Activated naive CD8-positive, alpha-beta T cell treated with anti-CD3 and anti-CD28 coated beads for 36 hours (primary cell): ENCODE measurements at places on chromosomes 11 and 22. TPM values are rescaled to one million over a fixed set of nuclear protein-coding genes. Genes with fewer than 3 reads are reported as not detected.

DNA sequence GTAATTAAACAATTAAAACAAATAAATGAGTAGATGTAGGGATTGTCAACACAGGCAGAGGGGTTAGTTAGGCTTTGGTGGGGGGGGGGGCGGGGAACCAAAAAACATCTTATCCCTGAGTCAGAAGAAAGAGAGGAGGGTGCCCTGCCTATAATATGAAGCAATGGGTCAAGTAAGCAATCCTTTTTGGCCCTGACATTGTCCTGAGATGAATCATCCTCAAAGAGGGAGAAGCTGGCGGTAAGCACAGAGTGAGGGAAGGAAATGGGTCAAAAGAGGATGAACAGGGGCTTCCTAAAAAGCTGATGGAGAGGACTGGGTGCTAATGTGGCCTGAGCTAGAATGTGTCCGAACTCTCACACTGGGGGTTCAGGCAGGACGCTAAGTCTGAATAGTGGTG lies 4.7 kb downstream of the OLFML1 start:
- no peak overlapping the region for H3K4me3 ChIP-seq
- no peaks in the 10 kb centered on the region for H3K27me3 ChIP-seq
- no peak for DNase-seq
- H3K27ac ChIP-seq: no peak overlapping the region

GRCh38 chr11:126679033-126679432 lies 321.5 kb downstream of the KIRREL3 start:
- H3K4me1 ChIP-seq: no peaks in the 10 kb centered on the region
- no peak overlapping the region for H3K4me3 ChIP-seq
- no peak overlapping the region for H3K27ac ChIP-seq

- no peak for DNase-seq
- no peak overlapping the region for H3K27ac ChIP-seq
- H3K27me3 ChIP-seq: peaks cover 1% of the 10 kb centered on the region
- no peak overlapping the region for H3K4me3 ChIP-seq
These were observed 53.5 kb upstream of the EIF3M start for GRCh38 chr11:32529994-32530588.

- H3K4me3 ChIP-seq: no peak overlapping the region
- H3K36me3 ChIP-seq: peaks cover 26% of the 10 kb centered on the region
- no peak for DNase-seq
- no peaks in the 10 kb centered on the region for H3K27me3 ChIP-seq
These were observed 24.4 kb downstream of the GRAP2 start for GRCh38 chr22:39925273-39925672.

- no peaks in the 10 kb centered on the region for H3K36me3 ChIP-seq
- H3K27ac ChIP-seq: no peak overlapping the region
- no peak overlapping the region for H3K4me3 ChIP-seq
- DNase-seq: no peak
- H3K4me1 ChIP-seq: peaks cover 29% of the 10 kb centered on the region
- no peaks in the 10 kb centered on the region for H3K27me3 ChIP-seq
These were observed 2.3 kb upstream of the CRY2 start for GRCh38 chr11:45844822-45845578.

DNA sequence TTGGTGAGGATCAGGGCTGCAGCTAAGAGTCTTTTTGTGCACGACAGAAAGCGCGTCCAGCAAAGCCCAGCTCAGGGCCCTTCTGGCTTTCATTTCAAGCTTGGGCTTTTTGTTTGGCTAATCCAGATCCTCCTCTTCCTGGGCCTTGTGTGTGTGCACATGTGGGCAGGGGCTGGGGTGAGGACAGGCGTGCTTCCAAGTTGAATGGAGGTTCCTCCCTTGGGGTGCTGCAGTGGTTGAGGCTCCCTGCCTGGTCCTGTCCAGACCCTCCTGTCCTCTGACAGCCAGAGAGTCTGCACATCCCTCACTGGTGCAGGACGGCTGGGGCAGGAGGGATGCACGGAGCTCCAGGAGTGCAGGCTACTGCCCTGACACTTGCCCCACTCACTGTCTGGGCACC lies 62.0 kb upstream of the NECTIN1 start:
- no peaks in the 10 kb centered on the region for H3K36me3 ChIP-seq
- no peak overlapping the region for H3K4me3 ChIP-seq
- H3K4me1 ChIP-seq: no peaks in the 10 kb centered on the region
- no peak overlapping the region for H3K27ac ChIP-seq
- DNase-seq: no peak

DNA sequence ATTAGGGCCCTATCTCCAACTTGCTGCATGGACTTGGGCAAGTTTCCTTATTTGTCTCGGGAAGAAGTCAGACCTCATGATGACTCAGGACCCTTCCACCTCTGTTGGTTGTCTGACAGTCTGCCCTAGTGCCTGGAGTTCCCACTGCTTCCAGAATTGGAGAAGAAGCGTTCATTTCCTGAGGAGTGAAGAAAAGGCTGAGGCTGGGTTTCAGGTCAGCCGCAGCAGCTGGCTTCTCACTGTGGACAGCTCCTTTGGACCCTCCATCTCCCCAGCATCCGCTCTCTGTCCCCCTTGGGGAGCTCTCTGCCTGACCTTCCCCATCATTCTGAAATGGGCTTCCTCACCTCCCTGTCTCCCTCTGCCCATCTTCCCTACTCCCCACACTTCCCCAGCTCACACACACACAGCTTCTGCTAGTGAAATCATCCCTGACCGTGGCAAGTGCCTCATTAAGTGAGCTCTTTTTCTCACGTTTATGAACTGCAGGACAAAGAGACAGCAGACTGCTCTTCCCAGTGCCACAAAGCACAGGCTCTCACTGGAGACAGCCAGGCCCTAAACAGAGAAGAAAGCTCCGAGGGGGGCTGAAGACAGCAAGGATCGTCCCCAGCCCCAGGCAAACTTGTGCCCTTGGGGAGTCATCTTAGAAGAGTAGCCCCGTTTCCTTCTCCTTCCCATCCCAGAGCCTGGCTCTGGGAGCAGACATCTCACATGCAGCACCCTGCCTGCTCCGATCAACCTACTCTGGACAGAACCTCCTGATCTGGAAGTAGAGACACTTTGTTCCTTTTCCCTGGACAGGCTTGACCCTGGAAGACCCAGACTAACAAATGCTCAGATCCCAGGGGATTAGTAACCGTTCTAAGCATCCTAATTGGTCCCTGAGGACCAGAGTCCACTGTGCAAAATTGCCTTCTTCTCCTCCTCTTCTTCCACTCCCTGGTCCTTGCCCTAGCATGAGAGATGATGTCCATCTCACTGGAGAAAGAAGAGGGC lies 157.9 kb downstream of the FEZ1 start:
- H3K36me3 ChIP-seq: no peaks in the 10 kb centered on the region
- H3K4me1 ChIP-seq: no peaks in the 10 kb centered on the region
- DNase-seq: no peak
- peaks cover 3% of the 10 kb centered on the region for H3K27me3 ChIP-seq
- no peak overlapping the region for H3K27ac ChIP-seq

DNA sequence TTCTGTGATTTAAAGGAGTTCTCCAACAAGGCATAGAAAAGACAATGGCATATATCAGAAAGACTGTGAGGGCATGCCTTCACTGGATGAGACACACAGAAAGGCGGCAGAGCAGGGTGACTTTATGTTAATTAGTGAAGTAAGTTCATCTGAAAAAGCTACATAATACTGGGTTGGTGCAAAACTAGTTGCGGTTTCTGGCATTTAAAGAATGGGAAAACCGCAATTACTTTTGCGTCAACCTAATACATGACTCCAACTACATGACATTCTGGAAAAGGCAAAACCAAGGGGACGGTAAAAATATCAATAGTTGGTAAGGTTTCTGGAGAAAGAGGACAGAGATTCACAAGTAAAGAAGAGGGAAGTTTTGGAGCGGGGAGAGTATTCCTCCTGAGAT lies 5.1 kb downstream of the RFPL1 start:
- peaks cover 4% of the 10 kb centered on the region for H3K27me3 ChIP-seq
- no peak overlapping the region for H3K27ac ChIP-seq
- no peaks in the 10 kb centered on the region for H3K36me3 ChIP-seq
- no peaks in the 10 kb centered on the region for H3K4me1 ChIP-seq

- H3K4me1 ChIP-seq: peaks cover 11% of the 10 kb centered on the region
- DNase-seq: no peak
- peak overlapping the region; percentile 76 for H3K4me3 ChIP-seq
- H3K36me3 ChIP-seq: no peaks in the 10 kb centered on the region
These were observed 846 bp upstream of the OAF start for GRCh38 chr11:120209746-120210625.

DNA sequence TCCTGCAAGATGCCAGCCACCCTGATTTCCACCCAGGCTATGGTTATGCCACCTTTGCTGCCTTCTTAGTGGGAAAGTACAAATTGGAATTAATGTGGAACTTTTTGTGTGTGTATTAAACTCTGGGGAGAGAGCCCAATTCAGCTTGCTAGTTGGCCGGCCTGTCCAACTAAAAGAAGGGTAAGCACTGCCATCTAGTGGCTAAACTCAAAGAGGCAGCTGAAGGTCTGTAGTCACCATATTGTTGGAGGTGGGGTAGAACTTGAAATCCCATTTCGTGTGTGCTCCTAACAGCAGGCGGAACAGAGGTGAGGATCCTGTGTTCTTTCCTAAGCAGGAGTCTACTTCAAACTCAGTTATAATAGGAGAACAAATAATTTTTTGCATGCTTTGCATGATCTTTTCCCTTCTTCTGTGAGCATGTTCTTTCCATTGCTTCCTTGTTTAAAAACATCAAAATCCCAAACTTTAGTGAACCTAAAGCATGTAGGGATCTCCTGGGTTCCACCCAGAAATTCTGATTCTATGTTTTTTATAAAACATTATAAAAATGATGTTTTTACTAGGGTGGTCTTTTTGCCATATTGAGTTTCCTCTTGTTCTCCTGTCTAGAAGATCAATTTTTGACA lies 138.8 kb upstream of the SORL1-AS1 start:
- H3K4me3 ChIP-seq: no peak overlapping the region
- no peaks in the 10 kb centered on the region for H3K27me3 ChIP-seq
- peaks cover 27% of the 10 kb centered on the region for H3K4me1 ChIP-seq
- peak; percentile 61 for DNase-seq

DNA sequence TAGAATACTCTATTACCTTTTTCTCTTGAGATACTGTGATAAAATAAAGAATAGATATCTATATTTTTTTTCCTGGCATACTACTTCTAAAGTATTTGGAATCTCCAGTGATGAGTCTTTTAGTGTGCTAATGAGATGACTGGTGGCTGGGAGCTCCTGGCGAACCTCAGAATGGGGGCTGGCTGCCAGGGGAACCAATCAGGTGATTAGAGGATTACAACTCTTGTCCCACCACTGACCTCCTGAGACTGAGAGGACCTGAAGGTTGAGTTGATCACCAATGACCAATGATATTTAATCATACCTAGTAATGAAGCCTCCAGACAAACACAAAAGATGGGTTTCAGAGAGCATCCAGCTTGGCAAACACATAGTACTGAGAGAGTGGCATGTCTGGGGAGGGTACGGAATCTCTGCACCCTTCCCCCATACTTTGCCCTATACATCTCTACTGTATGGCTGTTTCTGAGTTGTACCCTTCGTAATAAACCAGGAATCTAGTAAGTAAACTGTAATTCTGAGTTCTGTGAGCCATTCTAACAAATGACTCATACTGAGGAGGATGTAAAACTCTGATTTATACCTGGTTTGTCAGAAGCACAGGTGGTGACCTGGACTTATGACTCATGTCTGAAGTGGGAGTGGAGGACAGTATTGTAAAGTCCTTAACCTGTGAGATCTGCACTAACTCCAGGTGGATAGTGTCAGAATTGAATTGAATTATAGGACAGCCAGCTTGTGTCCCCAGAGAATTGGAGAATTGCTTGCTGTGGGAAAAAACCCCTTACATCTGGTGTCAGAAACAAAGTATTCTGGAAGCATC lies 325.3 kb upstream of the LRRC4C start:
- H3K27ac ChIP-seq: no peak overlapping the region
- H3K27me3 ChIP-seq: no peaks in the 10 kb centered on the region
- no peak for DNase-seq
- no peak overlapping the region for H3K4me3 ChIP-seq

DNA sequence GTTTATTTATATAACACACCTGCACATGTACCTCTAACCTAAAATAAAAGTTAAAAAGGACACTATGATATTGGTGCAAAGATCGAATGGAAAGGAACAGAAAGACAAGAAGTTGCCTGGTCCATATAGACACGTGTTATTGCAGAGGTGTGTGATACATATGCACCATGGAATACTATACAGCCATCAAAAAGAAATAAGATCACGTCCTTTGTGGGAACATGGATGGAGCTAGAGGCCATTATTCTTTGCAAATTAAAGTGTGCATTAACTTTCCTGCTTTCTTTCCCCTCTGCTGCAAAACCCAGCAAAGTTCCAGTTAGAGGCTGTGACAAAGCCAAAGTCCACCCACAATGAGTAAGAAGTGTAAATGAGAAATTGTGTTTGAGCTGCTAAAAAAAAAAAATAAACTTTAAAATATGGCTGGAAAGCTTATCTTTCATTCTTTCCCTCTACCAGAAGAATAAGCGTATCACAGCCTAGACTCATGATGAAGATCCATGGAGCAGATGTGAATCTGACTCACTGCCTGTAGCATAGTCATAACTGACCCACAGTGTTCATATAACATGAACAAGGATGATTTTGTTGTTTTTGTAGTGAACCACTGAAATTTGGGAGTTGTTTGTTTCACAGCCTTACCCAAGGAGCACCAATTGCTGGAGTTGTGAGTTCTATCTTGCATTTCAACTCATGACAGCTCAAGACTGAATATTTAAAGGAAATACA lies 9.6 kb downstream of the OR52K1 start:
- peaks cover 11% of the 10 kb centered on the region for H3K27me3 ChIP-seq
- DNase-seq: no peak
- H3K4me1 ChIP-seq: peaks cover 6% of the 10 kb centered on the region
- no peak overlapping the region for H3K4me3 ChIP-seq
- no peak overlapping the region for H3K27ac ChIP-seq
- no peaks in the 10 kb centered on the region for H3K36me3 ChIP-seq

GRCh38 chr11:66880496-66881450 lies 23.9 kb downstream of the LRFN4 start:
- H3K4me3 ChIP-seq: no peak overlapping the region
- peaks cover 4% of the 10 kb centered on the region for H3K27me3 ChIP-seq
- no peaks in the 10 kb centered on the region for H3K36me3 ChIP-seq
- peaks cover 9% of the 10 kb centered on the region for H3K4me1 ChIP-seq

FAM181B gene
- total RNA-seq: not detected

TRIM21 gene
- total RNA-seq: 37.1 TPM

ROBO4 gene
- not detected for total RNA-seq

CDC42EP2 gene
- 0.54 TPM for total RNA-seq

MPZL2 gene
- 20.1 TPM for total RNA-seq

MS4A6E gene
- not detected for total RNA-seq

APOBEC3B gene
- total RNA-seq: 3.4 TPM

CCDC157 gene
- 2.5 TPM for total RNA-seq
